ENCODE measurements at places on chromosomes 12 and 14. TPM values are rescaled to one million over a fixed set of nuclear protein-coding genes. Genes with fewer than 3 reads are reported as not detected.

RAPGEF3 gene
- 40.9 TPM for total RNA-seq

SERPINA3 gene
- total RNA-seq: 252 TPM

- no peak for DNase-seq
- no peaks in the 10 kb centered on the region for H3K36me3 ChIP-seq
- no peak overlapping the region for H3K4me3 ChIP-seq
Measured at GRCh38 chr12:112421363-112421762, 2.6 kb downstream of the PTPN11 start.

GRCh38 chr14:37196604-37197420, 925 bp upstream of the MIPOL1 start:
- no peaks in the 10 kb centered on the region for H3K27me3 ChIP-seq
- no peaks in the 10 kb centered on the region for H3K36me3 ChIP-seq
- peak overlapping the region; percentile 84 for H3K27ac ChIP-seq
- DNase-seq: no peak
- peak overlapping the region; percentile 76 for H3K4me3 ChIP-seq

GRCh38 chr14:97878727-97879126, 1081.5 kb downstream of the VRK1 start:
- H3K27me3 ChIP-seq: no peaks in the 10 kb centered on the region
- DNase-seq: no peak
- H3K27ac ChIP-seq: no peak overlapping the region
- H3K4me3 ChIP-seq: no peak overlapping the region

- H3K27me3 ChIP-seq: no peaks in the 10 kb centered on the region
- peak overlapping the region; percentile 97 for H3K4me3 ChIP-seq
- peak overlapping the region; percentile 6 for H3K27ac ChIP-seq
- DNase-seq: no peak
- H3K36me3 ChIP-seq: peaks cover under 1% of the 10 kb centered on the region
- peaks cover 29% of the 10 kb centered on the region for H3K4me1 ChIP-seq
Measured at GRCh38 chr12:92138144-92138543, 7.5 kb downstream of the BTG1 start.

Data from thoracic aorta (tissue), 2 donors.